ENCODE measurements at places on chromosomes 3 and 15.

DNA sequence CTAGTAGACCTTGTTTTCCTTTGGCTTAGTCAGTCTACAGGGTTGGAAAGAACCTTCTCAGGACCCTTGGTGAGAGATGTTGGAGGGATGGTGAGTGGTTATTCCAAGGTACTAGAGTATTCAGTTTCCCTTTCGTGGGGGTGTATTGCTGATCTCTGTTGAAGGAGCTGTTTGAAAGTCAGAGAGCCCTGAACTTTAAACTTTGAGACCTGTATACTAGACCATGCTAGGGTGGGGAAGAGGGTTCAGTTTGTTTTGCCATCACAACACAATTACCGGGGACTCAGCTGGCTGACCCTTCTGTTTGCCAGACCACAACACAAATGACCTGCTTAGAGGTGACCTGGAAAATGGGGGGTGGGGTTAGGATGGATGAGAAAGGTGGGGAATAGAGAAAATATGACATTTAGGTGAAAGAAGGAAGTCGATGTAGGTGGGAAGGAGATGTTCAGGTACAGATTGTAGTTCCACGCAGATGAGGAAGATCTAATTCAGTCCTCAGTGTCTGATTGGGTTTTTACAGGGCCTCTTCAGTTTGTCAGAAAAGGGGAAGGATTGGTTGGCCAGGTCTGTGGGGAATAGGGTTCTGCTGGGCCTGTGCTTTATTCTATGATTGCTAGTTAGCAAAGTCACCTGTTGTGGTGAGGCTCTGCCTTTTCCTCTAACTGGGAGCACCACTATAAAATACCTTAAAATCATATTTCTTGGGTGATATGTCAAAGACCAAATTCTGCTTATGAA is 6.8 kb downstream of the UBE2E2 start:
- no peak for DNase-seq

- no peak for DNase-seq
These were observed 368.7 kb downstream of the FOXP1 start for GRCh38 chr3:71214797-71215196.

DNA sequence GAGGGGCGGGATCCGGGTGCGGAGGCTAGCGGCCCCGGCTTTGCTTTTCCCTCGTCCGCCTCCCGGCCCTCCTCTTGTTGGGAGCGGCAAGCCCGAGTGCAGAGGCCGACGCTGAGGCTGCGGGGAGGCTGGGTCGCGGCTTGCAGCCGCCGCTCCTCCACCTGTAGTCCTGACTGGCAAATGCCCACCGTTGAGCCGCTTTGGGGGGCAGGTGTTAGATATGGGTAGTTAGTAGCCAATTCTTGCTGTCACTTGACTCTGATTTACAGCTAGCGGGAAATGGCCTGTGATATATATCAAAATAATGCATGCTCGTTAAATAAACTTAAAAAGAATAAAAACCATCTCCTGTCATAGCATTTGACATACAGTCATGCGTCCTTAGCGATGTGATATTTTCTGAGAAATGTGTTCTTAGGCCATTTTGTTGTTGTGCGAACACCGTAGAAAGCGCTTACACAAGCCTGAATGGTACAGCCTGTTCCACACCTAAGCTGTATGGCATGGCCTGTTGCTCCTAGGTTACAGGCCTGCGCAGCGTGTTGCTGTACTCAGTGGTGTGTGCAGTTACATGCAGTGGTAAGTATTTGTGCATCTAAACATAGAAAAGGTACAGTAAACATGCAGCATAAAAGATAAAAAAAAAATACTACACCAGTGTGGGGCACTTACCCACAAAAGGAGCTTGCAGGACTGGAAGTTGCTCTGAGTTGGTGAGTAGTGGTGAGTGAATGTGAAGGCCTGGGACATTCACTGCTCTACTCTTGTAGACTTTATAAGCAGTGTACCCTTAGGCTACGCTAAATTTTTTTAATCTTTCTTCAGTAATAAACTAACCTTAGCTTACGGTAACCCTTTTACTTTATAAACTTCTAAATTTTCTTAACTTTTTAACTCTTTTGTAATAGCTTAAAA is 873 bp downstream of the CAPN7 start:
- DNase-seq, result peak; percentile 77

DNA sequence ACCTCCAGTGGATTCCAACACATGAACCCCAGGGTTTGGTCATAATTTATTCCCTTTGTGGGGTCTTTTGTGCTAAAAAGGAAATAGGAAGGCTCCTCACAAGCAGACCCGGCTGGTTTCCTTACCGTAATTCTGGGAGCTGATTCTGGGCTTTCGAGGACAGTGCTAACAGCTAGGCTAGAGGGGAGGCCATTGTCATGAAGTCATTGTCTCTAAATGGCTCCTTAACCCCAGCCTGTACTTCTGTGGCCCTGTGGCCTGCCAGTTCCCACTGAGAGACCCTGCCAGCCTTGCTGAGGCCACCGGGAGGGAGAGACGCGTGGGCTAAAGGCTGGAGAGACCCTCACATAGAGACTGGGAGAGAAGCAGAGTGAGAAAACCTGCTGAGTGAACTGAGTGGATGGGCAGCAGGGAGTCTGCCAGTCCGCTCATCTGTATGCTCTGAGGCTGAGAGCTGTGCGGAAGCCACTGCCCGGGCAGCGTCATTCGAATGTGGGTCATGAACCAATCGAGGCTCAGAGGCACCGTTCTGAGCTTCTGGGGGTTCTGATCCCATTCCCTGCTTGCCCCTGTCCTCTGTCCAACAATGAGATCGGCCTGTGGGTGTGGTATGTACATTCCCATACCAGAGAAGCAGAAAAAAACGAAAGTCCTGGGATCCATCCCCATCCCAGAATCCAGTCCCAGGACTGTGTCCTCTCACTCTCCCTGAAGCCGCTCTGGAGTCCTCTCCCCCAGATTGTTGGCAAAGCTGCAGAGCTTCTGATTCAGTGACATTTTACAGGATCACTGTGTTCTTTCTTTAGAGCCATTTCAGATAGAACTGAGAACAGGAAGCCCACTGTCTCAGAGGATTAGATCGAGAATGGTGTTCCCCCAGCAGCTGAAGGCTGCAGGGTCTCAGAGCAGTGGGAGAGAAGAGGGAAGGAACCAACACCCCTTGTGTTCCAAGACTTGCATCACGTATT is 21.3 kb upstream of the DGKG start:
- DNase-seq, result no peak

DNA sequence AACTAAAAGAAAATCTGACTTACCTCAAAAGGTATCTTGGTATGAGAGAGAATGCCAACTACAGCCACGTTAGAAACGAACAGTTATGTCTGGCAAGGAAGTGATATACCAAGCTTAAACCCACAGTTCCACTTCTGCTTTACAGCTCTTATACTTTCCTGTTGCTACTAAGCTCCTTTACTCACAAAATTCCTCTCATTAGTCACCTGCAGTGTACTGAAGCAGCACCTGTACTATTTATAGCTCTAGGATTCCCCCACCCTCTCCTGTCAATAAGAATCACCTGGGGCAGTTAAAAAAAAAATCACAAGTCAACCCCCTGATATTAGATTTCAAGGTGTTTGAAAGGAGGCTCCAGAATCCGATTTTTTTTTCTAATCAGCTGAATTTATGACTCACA is 2.9 kb upstream of the TMEM266 start:
- no peak for DNase-seq

- DNase-seq, result no peak
These were observed 42.8 kb upstream of the RPL35A start for GRCh38 chr3:197907196-197907595.

DNA sequence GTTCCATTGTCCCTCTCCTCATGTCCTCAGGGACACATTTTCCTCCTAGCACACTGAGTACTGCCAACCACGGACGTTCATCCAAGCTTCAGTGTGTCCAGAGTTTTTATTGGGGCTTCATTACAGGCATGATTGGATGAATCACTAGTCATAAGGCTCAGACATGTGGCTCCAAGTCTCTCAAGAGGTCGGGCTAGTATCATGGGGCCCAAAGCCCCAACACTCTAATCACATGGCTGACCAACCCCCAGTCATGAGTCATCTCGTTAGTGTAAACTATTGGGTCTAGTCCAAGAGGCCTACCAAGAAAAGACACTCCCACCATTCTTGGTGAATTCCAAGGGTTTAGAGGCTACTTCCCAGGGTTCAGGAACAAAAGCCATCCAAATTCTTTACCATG is 4.4 kb downstream of the TERC start:
- peak; percentile 41 for DNase-seq

DNA sequence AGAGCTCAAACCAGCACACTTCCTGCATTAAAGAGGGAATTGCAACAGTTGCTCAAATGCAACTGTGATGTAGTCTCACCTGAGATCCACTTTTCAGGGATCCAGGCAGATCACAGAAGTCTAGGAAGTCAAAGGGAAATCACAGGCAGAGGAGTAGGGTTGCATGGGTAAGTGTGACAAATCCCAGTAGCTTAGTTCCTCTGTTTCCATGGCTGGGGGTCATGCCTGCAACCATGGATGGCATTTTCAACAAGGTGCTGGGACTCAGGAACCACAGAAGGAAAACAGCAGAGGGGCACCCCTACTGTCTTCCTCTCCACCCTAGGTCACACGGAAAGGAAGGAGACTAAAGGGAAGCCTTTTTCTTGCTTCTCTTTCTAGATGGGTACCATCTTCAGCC is 36.5 kb upstream of the ARNT2 start:
- DNase-seq, result no peak
